ENCODE measurements at places on chromosomes 4 and X.

GRCh38 chrX:40104630-40104984 is 6.8 kb upstream of the BCOR start:
- DNase-seq: no peak

GRCh38 chr4:68375667-68376559 is 26.0 kb upstream of the YTHDC1 start:
- no peak for DNase-seq

DNA sequence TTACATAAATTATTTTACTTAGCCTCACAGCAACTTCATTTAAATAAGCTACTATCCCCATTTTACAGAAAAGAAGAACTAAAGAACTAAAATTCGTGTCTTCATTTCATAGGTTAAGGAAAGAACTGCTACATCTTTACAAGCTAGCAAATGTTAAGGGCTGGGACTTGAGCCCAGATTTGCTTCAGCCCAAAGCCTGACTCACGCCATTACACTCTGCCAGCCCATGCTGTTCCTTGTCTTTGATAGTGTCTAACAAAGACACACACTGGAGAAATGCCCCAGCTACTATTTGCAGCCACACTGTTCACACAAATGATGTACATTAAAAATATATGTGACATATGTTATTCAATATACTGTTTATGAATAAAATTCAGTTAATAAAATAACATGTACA is 29.0 kb upstream of the ERVMER34-1 start:
- DNase-seq: no peak

GRCh38 chr4:48796927-48797679 is 17.0 kb upstream of the FRYL start:
- no peak for DNase-seq

GRCh38 chr4:169931964-169932363 is 94.2 kb downstream of the MFAP3L start:
- no peak for DNase-seq

DNA sequence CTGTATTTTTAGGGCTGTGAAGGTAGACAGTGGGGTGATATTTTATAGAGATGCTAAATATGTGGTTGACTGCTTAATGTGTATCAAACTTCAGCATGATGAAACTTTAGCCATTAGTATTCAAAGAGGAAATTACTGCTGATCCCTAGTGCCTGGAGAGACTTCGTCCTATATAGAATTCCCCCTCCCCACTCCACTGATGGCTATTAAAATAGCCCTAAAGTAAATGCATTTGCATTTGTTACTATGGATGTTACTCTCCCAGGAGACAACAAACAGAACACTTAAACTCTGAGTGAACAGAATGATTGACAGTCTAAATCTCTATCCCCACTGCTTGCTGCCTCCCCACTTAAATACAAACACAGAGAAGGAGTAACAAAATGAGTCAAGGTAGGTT is 39.1 kb downstream of the ADGRL3 start:
- DNase-seq: no peak

DNA sequence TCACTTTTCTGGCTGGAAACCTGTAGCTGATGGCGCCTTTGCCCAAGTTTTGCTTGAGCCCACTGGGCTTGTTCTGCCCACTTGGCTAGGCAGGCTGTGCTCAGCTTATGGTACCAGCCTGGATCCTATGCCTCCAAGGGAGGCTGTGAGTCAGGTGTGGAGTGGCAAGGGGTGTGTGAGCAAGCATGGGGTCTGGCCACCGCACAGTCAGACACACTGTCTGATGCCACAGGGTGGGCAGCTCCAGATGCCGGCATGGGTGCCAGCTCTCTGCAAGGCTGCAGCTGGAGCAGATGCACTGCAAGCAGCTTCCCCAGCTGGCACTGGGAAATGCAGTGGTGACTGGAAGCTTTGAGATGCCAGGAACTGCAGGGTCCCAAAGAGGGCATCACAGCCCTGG is 16.3 kb upstream of the GIMD1 start:
- no peak for DNase-seq

DNA sequence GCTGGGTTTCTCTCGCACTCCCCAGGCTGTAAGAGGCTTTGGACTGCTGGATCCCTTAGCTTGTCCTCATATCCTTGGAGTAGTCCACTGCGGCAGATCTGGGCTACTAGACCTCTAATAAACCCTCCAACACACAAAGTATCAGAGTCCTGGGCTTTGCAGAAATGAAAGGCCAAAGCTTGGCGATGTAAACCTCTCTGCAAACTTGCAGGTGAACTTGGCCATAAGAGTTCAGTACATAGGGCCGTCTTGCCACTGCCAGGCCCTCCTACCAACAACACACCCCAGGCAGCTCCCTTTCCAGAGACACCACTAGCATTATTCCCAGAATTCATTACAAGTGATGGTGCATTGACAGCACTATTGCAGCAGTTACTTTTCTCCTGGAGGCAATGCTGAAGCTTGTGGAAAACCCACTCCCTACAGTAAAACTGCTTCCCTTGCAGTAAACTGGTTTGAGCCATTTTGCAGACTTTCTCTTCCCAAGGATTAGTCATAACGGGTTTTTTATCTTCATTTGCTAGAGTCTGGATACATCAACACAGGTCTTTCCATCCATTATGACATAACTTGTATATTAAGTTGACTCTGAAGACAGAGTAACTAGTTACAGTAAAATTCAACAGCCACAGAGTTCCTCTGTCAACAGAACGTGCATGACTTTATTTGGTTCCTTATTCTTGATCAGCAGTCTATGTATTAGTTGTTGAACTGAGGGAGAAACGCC is 2.4 kb downstream of the ANKRD50 start:
- no peak for DNase-seq

GRCh38 chr4:94351319-94351718 is 8.7 kb upstream of the HPGDS start:
- DNase-seq: no peak

DNA sequence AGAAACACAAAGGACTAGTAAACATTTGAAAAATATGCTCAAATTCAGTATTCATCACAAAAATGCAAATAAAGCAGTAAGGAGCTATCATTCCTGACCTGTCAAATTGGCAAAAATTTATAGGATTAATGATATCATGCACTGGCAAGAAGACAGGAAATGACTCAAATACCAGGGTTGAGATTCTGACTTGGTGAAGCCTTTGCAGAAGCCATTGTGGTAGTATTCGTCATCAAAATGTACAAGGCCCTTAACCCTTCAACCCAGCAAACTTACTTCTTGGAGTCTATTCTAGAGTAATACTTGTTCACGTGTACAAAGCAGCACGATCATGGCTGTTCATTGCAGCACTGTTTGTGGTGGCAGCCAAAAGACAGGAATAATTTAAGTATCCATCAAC is 132.4 kb downstream of the ENOX2 start:
- DNase-seq: no peak

DNA sequence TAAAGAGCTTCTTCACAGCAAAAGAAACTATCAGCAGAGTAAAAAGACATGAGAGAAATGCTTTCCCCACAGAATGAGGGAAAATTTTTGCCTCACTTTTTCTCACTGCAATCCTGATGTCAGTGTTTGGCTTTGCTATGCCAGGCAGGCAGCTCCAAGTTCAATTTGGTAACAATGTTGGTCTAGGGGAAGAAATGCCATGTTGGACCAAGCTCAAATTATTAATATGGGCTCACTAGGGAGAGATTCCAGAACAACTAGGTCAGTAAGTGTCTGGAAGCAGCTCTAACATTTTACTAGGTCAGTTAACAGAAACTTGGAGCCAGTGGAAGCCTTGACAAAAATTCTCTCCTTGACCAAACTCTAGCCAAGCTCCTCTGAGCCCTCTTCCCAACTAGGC is 95.4 kb downstream of the NAF1 start:
- no peak for DNase-seq

- no peak for DNase-seq
These were observed 44.3 kb downstream of the EFHC2 start for GRCh38 chrX:44299177-44299576.

DNA sequence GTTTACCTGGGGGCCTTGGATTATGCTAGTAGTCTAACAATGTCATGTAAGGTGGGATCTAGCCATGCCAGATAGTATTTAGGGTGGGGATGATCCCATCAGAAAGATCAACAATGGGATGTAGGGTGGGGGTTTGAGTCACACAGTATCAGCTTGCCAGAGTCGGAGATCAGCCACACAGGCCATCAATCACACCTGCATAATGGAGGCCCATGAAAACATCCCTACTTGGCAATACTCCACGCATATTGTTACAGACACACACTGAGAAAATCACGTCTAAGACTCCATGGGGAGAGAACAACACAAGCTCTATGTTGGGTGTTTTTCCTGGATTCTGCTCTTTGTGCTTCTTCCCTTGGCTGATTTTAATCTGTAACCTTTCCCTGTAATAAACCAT is 49.5 kb upstream of the SLC25A4 start:
- DNase-seq: no peak

DNA sequence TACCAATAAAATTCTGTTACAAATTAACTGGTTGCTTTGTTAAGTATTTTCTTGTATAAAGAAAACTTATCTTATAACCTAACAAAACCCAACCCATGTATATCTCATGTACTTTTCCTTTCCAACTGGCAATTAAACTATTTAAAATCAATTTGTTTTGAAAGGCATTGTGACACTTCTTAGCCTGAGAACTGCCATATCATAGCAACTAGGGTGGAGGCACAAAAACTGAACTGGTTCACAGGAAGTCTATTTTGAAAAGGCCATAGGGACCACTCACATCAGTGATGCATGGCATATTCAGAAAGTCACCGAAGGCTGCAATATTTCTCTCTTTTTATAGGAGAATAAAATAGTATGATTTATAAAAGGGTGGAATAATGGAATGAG is 40.5 kb upstream of the ARSJ start:
- DNase-seq: no peak

DNA sequence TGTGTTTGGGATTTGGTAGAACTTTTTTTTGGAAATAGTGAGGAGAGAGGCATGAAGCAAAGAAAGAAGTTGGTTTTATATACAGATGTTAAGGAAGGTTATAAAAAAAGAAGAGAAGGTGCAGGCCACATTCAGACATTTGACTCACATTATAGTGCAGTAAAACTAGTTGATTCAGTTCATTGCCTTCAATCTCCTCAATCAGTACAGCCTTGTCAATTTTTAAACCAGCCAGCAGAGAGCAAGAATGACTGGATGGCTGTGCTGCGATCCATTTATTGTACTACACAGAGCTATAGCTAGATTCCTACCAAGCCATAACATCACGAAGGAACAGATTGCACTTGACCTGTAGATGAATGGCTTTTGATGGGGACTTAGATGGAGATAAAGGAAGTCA is 79.7 kb upstream of the LSM6 start:
- DNase-seq: no peak

DNA sequence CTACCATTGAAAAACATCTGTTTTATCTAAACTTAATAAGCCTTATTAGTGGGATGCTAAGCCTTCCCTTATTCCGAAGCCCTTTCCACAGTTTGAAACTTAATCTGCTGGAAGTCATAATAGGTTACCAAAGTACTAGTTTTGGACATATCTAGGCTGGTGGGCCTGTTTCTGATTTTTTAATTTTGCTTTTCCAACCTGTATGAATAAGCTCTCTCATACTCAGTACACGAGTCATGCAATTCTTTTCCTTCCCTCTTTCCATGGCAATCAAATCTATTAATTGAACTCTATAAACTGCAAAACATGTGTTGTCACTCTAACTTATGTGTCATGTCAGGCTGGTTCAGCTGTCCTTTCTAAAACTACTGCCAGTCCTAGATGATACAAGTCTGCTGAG is 91.0 kb downstream of the AMMECR1 start:
- DNase-seq: no peak

DNA sequence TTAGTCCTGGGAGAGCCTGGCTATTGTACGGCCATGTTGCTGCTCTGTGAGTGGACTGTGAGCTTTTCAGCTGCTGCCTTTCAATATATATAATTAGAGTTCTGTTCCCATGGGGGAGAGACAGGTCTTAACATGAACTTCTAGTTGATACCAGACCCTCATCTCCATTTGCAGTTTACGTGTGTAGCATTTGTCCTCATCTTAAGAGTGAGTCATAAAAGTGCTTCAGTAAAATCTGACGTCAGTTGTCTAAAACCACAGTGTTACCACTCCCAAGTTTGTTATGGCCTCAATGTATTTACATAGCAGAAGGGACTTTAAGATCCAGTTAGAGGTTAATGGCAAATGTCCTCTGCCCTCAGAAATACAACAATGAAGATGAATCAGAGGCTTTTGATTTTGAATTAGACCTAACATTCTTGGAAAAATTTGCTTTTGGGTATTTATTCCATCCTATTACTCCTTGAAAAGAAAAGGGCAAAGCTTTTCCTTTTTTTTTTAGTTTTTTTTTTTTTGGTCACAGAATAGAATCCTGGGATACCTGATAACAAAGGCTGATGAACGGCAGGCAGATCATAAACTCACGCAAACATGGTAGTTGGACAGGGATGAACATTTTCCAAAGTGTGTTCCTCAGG is 38.6 kb downstream of the PHOX2B start:
- DNase-seq: no peak

DNA sequence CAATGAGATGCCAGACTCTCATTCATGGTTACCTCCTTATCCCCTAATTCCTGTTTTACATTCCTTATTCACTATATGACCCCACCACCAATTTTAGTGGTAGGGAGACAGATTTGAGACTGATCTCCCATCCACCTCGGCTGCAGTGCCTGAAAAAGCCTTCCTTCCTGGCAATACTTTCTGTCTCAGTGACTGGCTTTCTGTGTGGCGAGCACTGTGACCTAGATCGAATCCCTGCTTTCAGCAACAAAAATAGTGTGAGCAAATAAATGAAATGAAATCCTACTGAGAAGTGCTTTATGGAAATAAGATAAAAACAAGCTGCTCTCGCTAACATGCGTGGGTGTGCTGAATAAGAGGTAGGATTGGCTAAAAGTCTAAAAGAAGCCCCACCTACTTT is 165.3 kb downstream of the GPM6A start:
- no peak for DNase-seq

- no peak for DNase-seq
These were observed 275.4 kb downstream of the ARHGAP10 start for GRCh38 chr4:148007314-148007760.

DNA sequence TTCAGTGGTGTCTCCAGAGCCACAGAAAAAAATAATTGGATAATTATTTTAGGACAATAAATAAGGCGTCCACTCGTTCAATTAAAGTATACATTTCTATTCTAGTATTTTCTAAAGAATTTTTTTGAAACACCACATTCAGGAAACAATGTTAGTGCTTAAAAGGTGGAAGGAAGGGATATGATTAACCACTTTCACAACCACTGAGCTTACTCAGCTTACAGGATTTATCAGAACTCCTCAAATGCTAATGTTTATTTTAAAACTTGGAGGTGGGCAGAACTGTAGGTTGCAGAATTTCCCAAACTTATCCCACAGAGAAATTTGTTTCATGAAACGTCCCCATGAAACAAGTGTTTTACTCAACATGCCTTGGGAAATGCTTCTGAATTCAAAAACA is 54.3 kb upstream of the MAGEB2 start:
- no peak for DNase-seq

GRCh38 chr4:1082215-1083182 is 30.9 kb downstream of the RNF212 start:
- DNase-seq: no peak

GRCh38 chr4:55183926-55184599 is 58.7 kb upstream of the KDR start:
- DNase-seq: no peak

DNA sequence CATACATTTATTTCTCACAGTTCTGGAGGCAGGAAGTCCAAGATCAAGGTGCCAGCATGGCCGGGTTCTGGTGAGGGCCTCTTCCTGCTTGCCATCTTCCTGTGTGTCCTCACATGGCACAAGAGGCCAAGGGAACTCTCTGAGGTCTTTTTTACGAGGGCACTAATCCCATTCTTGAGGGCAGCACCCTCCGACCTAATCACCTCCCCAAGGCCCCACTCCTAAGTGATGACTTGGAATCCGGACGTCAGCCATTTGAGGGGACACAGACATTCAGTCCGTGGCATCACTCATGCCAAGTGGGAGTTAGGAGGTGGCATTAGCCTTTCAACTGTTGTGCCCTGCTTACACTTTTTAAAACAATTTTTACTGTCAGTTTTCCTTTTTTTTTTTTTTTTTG is 27.3 kb downstream of the MAN2B2 start:
- DNase-seq: no peak

All from cortex of kidney (tissue), 1 donor.